ENCODE measurements at places on chromosomes 1 and 21. TPM values are rescaled to one million over a fixed set of nuclear protein-coding genes. Genes with fewer than 3 reads are reported as not detected.

DNA sequence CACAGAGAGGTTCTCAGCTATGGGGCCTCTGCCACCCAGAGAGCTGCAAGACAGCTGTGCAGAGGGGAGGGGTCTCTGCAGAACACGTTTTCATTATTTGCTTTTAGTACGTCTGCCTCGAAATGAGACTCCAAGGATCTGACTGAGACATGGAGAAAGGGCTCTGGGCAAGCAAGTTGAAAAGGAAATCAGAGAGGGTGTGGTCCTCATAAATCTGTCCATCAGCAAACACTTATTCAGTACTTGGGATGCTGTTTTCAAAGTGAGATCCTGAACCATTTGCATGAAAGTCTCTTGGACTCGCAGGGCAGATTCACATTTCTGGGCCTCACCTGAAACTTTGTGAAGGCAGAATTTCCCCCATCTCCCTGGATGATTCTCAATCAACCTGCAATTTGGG is 197.4 kb upstream of the GALNT2 start:
- no peak overlapping the region for H3K4me3 ChIP-seq
- H3K27ac ChIP-seq: no peak overlapping the region
- no peaks in the 10 kb centered on the region for H3K4me1 ChIP-seq
- no peaks in the 10 kb centered on the region for H3K27me3 ChIP-seq
- no peak for DNase-seq
- H3K36me3 ChIP-seq: no peaks in the 10 kb centered on the region

DNA sequence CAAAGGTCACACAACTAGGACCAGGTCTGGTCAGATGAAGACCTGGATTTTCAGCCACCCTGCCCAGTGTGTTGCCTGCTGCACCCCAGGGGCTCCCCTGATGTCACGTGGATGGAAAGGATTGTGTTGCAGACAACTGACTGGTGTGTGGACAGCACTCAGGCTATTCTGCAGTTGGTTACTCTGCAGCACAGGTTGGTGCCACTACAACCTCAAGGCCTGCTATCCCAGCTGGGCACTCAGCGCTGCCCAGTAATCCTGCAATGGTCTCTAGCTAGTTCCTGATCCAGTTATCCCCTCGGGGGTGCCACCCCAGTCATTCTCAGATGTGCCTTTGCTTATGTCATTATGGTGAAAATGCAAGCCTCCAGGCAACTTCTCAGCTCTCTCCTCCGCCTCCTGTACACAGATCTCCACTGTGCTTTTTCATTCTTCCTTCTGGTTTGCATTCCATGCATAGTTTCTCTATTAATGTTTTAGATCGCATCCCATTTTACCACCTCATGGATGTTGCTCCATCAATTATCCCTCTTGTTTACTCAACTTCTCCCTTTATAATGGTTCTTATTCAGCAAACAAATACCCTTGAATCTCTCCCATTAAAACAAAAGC is 503.2 kb upstream of the CAMK1G start:
- no peaks in the 10 kb centered on the region for H3K4me1 ChIP-seq
- no peak overlapping the region for H3K27ac ChIP-seq
- no peak for DNase-seq
- H3K4me3 ChIP-seq: no peak overlapping the region

- H3K27me3 ChIP-seq: no peaks in the 10 kb centered on the region
- H3K4me1 ChIP-seq: no peaks in the 10 kb centered on the region
- no peaks in the 10 kb centered on the region for H3K36me3 ChIP-seq
- H3K4me3 ChIP-seq: peak overlapping the region; percentile 55
- peak overlapping the region; percentile 83 for H3K27ac ChIP-seq
Observed at GRCh38 chr1:28642056-28642846, 616 bp downstream of the TAF12 start.

- H3K27ac ChIP-seq: no peak overlapping the region
- H3K4me3 ChIP-seq: no peak overlapping the region
- DNase-seq: no peak
- no peaks in the 10 kb centered on the region for H3K36me3 ChIP-seq
Observed at GRCh38 chr1:76807543-76808260, 59.6 kb upstream of the ST6GALNAC5 start.

DNA sequence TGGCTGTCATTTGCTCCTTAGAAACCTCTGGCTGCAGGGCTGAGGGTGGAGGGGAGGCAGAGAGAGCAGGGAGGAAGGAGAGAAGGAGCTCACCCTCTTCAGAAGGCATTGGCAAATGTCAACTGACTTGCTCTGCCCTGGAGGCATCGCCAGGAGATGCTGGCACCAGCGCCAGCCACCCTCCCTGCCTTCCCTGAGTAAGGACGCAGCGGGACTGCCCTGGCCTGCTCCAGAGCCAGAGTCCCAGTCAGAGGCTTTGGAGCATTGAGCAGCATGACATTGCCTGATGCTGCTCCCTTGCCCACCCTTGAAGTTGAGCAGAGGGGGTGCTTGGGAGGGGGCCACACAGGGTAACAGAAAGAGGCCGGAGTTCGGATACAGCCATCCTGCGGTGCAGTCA is 62.3 kb downstream of the DISP3 start:
- no peak for DNase-seq
- H3K36me3 ChIP-seq: no peaks in the 10 kb centered on the region
- H3K27me3 ChIP-seq: peaks cover 2% of the 10 kb centered on the region
- H3K4me3 ChIP-seq: no peak overlapping the region

DNA sequence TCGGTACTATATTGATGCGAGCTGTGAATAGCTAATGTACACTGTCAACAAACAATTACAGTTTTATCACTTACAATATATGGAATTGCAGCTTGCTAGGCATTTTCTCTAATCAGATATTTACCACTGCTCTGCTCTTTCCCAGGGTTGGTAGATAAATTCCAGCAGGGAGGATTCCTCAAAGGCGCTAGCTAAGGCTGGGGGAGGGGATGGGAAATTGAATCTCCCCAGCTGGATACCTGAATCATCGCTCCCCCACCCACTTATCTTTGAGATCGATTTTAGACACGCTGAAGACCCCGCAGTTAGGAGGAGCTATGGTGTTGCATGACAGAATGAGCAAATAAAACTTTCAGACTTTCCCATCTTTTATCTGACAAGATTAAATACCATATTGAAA is 127.2 kb downstream of the CSMD2 start:
- H3K36me3 ChIP-seq: no peaks in the 10 kb centered on the region
- H3K27me3 ChIP-seq: no peaks in the 10 kb centered on the region
- no peak overlapping the region for H3K27ac ChIP-seq
- DNase-seq: no peak
- no peaks in the 10 kb centered on the region for H3K4me1 ChIP-seq
- no peak overlapping the region for H3K4me3 ChIP-seq

DNA sequence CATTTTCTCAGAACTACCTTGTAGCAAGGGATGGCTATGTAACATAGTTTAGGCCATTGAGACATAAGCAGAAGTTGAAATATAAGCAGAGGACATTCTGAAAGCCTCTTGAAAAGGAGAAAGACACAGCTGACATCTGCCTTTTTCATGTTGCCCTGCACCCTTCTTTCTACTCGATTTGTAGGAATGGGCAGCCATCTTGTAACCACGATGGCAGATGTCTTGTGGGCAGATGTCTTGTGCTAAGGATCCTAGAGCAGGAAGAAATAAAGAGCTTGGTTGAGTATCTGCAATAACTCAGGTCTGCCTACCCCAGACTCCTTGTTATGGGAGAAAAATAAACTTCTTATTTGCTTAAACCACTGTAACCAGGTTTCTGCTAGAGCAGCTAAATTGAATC is 351.0 kb downstream of the PDE4B start:
- H3K27me3 ChIP-seq: no peaks in the 10 kb centered on the region
- H3K27ac ChIP-seq: no peak overlapping the region
- H3K4me3 ChIP-seq: no peak overlapping the region
- H3K36me3 ChIP-seq: no peaks in the 10 kb centered on the region
- no peak for DNase-seq

DNA sequence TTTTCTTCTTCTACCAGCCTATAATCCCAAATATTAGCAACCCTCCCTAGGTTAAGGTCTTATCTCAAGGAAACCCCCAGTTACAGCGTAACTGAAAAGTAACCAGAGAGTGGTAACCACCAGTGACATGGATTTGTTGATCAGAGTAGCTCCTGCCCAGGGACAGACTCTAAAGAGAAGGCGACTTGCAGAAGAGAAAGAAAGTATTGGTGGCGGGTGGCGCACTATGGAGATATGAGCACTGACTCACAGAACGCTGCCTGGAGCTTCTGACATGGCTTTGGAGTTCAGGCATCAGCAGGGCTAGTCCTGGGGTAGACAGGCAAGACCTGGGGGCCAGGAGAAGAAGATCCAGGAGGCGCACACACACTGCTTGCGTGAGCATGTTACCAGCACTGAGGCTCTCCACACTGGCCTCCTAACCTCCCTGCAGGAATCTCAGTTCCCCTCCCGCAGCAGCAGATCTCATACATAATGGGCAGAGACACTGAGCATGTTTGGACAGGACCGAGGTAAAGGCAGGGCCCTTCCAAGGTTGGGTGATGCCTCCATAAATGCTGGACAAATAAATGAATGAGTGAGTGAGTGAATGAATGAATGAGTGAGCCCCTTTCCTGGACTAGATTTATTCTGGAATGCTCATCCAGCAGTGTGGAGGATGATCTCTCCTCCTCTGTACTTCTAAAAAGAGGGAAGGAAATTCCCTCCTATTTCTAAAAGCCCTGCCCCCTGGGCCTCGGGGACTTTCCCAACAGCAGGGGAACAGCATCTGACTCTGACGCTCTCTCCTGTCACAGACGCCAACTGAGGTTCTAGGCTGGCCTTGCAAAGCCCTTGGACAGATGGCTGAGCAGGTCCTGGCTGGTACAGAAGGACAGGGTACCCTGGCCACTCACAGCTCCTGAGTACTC is 175.5 kb downstream of the CLIC6 start:
- H3K4me3 ChIP-seq: no peak overlapping the region
- H3K4me1 ChIP-seq: peaks cover 16% of the 10 kb centered on the region
- peak overlapping the region; percentile 66 for H3K27ac ChIP-seq
- DNase-seq: no peak
- no peaks in the 10 kb centered on the region for H3K36me3 ChIP-seq

DNA sequence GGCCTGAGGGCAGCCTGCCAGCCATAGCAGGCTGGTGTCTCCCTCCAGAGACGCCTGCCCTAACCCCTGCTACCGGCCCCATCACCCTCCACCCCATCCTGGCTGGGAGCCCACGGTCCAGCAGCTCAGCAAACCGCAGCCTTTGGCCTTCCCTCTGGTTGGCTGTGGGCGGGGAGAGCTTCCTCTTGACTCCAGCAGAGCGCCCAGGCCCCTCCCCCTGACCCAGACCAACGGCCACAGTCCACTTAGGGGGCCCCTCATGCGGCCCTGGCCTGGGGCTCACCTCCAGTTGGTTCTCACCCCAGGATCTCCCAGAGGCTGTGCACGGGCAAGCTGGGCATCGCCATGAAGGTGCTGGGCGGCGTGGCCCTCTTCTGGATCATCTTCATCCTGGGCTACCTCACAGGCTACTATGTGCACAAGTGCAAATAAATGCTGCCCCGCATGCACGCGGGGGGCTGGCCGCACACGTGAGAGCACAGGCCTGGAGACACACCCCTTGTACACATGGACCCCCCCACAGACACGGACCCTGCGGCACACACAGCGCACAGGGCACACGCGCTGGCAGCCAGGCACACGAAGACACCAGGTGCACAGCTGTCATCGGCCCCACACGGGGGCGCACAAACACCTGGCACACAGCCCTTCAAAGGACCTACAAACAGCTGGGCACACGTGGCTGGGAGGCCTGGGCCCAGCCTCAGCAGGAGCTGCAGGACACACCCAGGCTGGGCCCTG is 3.1 kb downstream of the SMIM1 start:
- no peak for DNase-seq
- H3K36me3 ChIP-seq: no peaks in the 10 kb centered on the region
- no peaks in the 10 kb centered on the region for H3K27me3 ChIP-seq
- no peak overlapping the region for H3K4me3 ChIP-seq

DNA sequence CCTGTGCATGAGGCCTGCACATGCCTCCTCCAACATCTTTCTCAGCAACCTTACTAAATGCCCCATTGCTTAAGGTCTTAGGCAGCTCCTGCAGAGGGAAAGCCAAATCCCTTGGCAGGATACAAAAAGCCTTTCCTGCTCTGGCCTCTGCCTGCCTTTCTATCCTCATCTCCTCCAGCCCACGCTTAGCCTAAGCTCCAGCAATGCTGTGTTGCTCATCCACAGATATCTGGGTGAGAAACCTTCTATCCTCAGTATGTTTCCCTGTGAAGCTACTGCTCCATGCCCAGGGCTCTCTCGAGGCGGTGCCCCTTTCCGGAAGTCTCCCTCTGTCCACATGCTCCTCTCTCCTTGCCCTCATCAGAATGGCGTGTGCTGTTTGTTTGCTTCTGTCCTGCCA is 37.0 kb upstream of the CCSAP start:
- H3K27ac ChIP-seq: no peak overlapping the region
- H3K4me3 ChIP-seq: no peak overlapping the region

The IQCC gene
- 5.6 TPM for total RNA-seq

The GBP1 gene
- total RNA-seq: 13.9 TPM

The RHBDL2 gene
- 7.7 TPM for total RNA-seq

The MPL gene
- total RNA-seq: not detected

The PODN gene
- total RNA-seq: 92.7 TPM

The GUCA2B gene
- total RNA-seq: not detected

The KCNQ4 gene
- 1.8 TPM for total RNA-seq

The HAO2 gene
- not detected for total RNA-seq

The RIMKLA gene
- total RNA-seq: 1.4 TPM

The DISP1 gene
- total RNA-seq: 4.9 TPM

Measured in prostate gland (tissue), 2 donors.